Esophagus mucosa (tissue), 1 donor: ENCODE measurements at places on chromosomes 6 and 20.

DNA sequence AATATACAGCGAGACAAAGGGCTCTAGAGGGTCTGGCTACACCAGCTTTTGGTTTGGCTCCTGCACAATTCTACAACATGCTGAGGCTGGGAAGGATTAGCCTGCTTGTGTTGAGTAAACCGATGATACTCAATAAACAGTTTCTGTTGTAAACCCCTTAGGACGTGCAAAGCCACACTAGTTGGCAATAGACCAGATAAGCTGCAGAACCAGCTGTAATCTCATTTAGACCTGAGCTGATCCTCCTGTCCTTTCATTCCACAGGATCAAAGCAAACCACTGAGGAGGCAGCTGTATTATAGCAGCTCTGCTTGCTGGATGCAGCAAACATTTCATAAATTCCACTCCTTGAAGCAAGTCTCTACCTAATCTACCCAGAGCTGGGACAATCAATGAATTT, 79.7 kb downstream of the MMS22L start:
- no peak for ATAC-seq

- no peak for ATAC-seq
These were observed 245.7 kb downstream of the RNF144B start for GRCh38 chr6:18632670-18633410.

- ATAC-seq: no peak
These were observed 33.2 kb upstream of the TAF8 start for GRCh38 chr6:42017021-42017643.

GRCh38 chr20:20593447-20594170, 118.8 kb downstream of the RALGAPA2 start:
- ATAC-seq: peak; percentile 26

GRCh38 chr6:134347885-134348805, 30.2 kb upstream of the SGK1 start:
- peak; percentile 83 for ATAC-seq

DNA sequence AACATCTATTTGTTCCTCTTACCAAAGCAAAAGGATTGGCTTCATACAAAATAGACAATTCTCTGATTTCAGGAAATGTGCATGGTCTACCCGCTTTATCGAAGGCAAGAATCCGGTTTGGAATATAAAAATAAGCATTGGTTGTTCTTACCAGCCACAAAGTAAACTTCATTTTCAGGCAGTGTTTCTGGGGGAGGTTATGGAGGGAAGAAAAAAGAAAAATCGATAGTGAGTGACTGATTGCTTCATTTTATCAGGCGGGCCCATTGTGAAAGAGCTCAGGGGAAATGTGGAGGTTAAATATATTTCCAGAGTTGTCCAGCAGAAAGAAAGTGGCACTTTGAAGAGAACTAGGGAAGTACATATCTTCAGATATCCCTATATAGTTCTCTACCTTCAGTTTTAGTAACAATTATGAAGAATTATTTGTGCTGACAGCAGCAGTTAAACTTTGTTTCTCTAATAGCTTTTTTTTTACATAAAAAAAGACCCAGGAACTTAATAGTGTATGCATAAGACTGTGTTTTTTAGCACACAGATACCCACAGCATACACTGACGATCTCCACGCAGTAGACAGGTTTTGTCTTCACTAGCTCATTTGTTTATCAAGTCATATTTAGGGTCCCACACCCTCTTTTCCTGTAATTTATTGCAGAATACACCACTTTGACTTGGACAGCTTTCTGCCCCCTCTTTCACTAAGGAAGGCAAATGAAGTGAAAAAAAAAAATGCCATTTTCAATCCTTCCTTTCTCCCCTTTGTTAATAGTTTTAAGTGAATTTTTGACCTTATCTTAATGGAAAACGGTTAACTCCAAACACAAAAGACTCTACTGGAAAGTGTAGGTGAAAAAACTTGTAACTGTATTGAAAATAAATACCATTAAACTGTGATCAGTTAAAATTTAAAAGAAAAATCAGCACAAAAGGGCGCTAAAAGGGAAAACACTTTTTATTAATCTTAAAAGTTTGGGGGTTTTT, 2.9 kb downstream of the POU3F2 start:
- ATAC-seq: no peak

DNA sequence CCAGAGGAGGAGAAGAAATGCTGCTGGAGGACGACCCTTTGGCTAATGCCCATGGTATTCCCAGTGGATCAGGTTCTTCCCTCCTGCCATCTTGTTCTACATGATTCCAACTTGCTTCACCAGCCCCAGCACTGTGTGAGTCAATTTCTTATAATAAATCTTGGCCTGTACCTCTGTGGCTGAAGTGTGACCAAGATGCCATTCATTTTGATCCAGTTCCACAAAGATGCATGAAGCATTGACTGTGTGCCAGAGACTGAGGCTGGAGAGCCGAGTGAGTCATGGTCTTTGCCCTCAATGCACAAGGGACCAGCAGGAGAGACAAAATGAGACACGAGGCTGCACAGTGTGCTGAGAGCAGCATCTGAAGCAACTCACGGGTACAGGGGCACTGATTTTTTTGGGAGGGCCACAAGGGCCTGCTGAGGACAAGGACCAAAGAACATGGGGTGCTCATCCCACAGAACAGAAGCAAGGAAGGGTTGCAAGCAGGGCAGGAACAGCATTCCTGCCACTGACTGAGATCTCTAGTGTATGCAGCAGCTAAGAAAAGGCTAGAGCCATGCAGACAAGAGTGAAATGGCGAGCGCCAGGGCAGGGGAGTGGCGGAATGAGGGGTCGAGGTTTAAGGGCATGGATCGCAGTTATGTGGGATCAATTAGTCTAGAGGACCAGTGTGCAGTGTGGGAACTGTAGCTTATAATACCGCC, 207.0 kb downstream of the THBS2 start:
- ATAC-seq: peak; percentile 70

GRCh38 chr6:135147637-135148592, 33.2 kb upstream of the MYB start:
- no peak for ATAC-seq

- ATAC-seq: peak; percentile 57
These were observed 114.9 kb upstream of the DST start for GRCh38 chr6:56757588-56757984.

GRCh38 chr20:56373942-56374341, 15.2 kb downstream of the FAM210B start:
- peak; percentile 94 for ATAC-seq

- ATAC-seq: no peak
These were observed 4.4 kb downstream of the PYGB start for GRCh38 chr20:25252230-25252651.

- no peak for ATAC-seq
These were observed 31.0 kb downstream of the IRF4 start for GRCh38 chr6:422433-423054.

DNA sequence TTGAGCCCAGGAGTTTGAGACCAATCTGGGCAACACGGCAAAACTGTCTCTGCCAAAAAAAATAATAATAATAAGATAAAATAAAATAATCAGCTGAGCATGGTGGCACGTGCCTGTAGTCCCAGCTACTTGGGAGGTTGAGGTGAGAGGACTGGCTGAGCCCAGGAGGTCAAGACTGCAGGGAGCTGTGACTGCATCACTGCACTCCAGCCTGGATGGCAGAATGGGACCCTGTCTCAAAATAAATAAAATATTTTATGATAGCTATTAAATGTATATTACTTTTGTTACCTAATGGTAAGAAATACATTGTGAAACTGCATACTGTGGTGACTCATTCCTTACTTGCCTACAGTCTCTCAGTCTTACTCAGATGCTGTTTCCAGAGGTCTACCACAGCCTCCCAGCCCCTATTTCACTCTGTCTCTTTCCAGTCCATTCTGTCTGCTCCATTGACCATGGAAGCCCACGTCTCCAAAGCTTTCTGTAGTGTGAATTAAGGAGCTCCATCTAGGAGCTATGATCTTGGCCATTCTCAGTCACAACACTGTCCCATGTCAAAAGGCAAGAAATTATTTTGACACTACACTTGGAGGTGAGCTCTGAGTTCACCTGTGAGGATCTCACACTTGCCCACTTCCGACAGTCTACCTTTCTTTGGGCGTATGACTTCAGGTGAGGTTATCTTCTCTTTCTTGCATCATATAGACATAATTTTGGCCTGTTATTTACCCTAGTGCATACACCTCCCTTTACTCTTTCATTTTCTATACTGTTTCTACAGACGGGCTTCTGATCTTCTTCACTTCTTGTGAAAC, 22.4 kb upstream of the SNX9 start:
- ATAC-seq: peak; percentile 38

DNA sequence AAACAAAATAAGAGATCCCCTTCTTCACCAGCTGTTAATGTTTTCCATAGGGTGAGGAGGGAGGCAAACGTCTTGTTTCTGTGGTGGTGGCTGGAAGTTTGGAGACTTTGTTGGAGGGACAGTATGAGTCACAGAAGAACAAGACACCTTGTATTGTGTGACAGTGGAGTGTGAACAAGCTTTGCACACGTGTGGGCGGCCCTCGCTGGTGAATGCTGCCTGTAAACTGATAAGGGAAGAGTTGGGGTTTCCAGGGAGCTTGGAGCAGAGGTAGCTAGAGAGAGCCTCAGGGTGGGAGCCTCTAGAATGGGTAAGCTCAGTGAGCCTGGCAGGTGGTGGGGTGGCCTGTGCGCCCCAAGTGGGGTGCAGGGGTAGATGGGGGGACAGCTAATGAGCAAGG, 78.3 kb downstream of the ZDHHC14 start:
- no peak for ATAC-seq

- ATAC-seq: no peak
These were observed 113.0 kb downstream of the MANEA start for GRCh38 chr6:95690328-95690727.

DNA sequence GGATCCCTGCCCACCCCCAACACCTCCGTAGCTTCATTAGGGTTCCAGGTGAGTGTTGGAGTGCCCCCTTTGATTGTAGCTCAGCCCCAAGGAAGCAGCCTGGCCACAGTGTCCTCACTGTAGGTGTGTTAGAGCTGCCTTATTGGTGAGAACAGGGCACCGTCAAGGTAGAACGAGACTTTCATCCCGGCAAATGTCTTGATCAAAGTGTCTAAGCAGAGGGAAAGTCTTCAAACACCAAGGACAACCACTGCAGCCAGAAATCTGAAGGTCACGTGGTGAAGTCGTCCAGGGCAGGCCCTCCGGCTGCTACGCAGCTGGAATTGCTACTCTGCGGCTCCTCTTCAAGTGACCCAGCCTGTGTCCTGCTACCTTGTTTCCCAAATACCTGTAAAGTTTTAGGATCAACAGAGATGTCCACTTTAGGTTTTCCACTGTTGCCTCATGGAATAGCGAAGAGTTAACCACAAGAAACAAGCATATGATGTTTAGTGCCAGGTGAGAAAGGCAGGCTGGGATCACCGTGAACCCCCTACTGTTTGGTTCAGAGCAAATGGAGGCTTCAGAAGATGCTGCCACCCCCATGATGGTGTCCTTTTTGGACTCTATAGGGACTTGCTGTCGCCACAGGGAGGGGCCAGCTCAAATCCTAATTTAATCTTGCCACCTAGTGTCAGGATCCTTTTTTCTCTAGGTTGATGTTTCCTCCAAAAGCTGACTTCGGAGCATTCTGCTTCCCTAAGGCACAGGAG, 1.7 kb upstream of the DLL1 start:
- no peak for ATAC-seq

DNA sequence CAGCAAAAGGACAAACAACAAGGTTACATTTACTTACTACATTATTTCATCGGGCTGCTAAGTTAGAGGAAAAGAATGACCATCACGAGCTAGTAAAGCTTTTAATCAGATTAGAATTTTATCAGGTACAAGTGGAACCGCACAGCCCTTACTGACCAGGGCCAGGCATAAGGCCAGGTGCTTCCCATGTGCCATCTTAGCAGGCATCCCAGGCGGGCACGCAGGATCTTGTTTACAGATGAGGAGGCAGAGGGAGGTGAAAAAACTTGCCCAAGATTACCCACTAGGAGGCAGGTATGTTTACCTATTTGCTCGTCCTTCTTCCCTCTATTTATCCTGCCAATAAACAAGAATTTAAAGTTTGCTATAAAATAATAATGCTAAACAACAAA, 10.7 kb downstream of the EZR start:
- peak; percentile 36 for ATAC-seq

GRCh38 chr20:35984382-35984781, 16.0 kb downstream of the CNBD2 start:
- no peak for ATAC-seq

- ATAC-seq: no peak
These were observed 555.9 kb downstream of the C6orf118 start for GRCh38 chr6:164753517-164753916.

DNA sequence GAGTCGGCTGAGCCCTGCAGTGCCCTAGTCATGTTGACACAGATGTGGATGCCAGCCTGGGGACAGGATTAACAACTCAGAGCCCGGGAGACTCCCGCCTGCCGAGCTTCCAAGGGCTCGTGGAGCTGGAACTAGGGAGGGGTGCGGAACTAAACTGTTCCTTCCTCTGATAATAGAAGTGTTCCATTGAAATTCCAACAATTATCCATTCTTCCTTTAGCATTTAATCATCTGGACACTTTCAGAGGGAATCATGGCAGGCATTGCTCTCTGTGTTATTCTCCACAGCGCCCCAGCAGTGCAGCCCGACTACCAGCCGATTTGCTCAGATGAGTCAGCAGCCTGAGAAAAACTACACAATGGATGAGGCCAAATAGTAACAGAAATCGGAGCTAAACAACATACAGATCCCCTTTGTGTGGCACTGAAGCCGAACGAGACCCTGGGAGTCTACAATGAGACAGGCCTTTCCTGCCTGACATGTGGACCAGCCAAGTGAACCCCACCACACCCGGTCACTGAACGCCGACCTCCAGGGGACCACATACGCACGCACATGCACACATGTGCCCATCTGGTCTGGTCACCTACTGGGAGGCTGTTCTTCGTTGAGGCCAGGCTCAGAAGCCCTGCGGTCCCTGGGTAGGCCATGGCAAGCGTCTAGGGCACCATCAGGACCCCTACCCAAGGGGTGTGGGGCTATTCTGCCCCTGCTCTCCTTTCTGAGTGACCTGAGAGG, 238.4 kb upstream of the AFDN start:
- peak; percentile 37 for ATAC-seq

DNA sequence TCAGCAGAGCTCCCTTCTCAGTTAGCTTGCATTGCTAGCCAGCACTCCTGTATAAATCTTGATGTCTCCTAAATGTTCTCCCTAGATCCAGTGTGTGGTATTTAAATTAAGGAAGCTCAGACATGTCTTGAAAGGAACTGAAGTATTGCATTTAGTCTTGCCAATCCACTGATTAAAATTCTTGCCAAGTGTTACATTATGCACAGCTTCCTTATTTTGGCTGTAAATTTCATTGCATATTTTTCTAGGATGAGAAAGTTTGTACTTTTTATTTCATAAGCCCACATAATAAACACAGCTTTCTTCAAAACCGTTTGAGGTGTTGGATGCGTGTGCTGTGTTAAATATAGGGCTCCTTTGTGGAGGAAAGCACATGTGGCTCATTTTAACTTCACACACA, 329.8 kb upstream of the FLRT3 start:
- no peak for ATAC-seq

- no peak for ATAC-seq
These were observed 109.8 kb downstream of the CHD6 start for GRCh38 chr20:41508335-41508734.
